ENCODE measurements at places on chromosomes 2 and 18.

DNA sequence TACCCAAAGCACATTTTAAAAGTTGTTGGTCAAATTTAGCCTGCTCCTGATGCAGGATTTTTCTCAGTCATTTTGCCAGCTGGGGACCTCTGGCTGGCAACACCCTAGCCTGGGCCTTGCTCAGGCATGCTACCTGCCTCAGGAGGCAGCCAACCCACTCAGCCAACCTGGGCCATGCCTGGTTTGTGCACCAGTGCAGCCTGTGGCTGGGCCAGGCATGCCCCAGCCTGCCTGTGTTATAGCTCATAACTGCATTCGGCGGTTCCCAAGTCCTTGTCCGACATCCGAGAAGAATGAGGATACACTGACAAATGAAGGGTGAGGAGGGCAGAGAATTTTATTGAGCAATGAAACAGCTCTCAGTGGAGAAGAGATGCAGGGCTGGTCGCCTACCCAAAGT, 608.0 kb downstream of the SUCLG1 start:
- no peak for DNase-seq

- DNase-seq = peak; percentile 31
Measured at GRCh38 chr2:8851811-8852560, 14.6 kb upstream of the KIDINS220 start.

DNA sequence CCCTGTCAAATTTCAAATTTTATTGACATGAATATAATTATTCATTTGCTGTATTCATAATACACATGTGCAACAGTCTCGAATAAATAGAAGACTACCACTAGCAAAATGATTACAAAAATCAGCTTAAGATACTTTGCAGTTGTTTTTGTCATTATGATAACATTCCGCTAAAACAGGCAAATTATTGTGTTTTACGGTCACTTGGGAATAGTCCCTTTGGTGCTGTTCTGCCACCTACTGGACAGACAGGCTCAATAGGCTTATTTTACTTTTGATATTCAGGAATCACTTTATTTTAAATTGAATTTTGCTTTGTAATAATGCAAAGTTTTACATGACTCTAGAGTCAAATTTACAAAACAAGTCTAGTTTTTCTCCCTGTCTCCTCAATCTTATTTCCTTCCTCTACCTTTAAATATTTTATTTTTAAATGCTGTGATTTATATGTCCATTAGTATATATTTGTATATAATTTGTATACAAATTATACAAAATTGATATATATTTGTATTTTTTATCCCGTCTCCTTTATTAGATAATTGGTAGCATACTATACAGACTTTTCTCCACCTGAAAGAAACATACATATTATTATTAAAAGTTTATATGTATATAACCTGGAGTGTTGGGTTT, 456.3 kb downstream of the DLGAP1 start:
- peak; percentile 59 for DNase-seq

DNA sequence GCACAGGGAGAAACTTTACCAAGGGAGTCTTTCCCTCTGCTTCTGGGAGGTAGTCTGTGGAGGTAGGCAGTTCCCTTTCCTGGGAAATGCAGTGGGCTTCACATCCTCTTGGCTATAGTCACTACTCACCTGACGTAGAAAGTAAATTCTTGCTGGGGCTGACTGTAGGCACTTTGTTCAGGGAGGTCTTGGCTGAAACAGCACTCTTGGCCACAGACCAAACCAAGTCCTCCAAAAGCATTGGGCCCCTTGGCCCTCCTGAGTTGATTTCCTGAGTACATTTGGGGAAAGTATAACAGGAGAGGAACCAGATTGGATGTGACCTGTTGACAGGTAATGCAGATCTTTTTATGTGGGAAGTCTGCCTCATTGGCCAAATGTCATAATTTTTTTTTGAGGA, 108.9 kb downstream of the MGAT5 start:
- no peak for DNase-seq

DNA sequence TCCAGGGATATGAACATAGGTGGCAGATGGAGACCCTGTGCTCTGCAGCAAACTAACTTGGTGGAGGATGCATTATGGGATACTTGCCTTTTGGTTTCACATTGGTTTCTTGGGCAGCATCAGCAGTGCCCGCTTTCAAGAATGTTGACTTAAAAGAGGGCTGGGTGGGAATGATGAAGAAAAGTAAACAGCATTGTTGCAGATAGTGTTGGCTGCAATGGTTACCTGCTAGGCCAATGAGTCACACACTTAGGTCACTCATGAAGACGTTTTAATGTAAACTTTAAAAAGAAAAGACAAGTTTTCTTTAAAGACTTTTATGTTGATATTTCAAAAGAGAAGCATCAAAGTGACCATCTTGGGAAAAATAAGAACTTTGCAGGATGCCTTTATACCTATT, 26.1 kb upstream of the FAM237A start:
- no peak for DNase-seq

DNA sequence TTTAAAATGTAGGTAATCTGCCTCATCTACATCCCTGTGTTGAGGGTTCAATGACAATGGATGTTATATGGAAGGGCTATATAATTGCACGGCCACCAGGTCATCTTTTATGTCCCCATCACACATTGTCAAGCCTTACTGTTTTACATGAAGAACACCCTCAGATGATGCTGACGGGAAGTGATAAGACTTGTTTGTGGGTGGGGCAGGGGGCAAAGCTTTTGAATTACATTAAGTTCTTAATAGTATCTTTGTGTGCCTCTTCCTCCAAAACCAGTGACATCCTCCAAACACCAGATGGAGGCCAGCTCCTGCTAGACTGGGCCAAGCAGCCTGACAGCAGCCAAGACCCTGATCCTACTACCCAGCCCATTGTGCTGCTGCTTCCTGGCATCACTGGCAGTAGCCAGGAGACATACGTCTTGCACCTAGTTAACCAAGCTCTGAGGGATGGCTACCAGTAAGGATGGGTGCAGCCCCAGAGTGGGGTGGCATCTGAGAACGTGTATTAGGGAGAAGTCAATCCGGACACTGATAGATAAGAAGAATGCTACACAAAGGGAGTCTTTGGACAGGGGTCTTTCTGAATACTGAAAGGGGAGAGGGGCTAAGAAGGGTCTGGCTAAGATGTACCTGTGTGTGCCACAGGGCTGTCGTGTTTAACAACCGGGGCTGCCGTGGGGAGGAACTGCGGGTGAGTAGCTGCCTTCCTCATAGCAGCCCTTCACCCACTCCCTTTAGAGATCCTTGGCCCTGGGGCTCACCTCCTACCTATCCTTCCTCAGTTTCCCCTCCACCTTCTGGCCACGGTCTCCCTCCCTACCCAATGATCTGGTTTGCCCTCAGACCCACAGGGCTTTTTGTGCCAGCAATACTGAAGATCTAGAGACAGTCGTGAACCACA, 5.3 kb downstream of the ABHD1 start:
- DNase-seq = no peak

DNA sequence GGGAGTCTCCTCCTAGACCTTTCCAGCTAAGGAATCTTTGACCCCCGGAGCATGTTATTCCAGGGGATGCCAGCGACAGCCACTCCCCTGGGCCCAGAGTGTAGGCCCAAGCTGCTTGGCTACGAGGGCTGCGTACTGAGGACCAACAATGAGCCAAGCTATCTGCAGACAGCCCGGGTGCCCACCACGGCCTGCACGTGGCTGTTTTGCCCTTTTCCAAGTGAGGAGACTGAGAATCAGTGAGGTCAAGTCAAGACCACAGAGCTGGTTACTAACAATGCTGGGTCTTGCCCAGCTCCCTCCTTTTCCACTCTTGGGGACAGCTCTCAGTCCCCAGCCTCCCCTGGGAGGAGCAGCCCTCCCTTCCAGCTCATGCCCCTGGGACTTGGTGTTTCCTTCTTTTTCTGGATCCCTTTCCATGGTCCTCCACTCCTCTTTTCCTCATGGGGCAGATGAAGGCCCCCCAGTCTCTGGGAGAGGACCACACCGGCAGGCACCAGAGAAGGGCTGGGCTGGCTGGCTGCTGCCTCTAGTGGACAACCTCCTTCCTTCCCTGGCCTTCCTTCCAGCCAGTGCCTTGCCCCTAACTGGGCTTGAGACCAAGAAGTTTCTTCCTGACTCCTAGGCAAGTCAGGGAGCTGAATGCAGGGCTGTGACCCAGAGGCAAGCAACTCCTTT, 550 bp upstream of the MALL start:
- DNase-seq = peak; percentile 14

GRCh38 chr18:5571666-5572065, 27.9 kb upstream of the EPB41L3 start:
- no peak for DNase-seq

- no peak for DNase-seq
Measured at GRCh38 chr2:153940511-153940910, 68.8 kb downstream of the GALNT13 start.

GRCh38 chr2:20012282-20013125, at the start of gene MATN3:
MATN3 (minus strand) TSS chr2:20012668; CDS start chr2:20012631, 37 bp downstream.
- DNase-seq = peak; percentile 14

- no peak for DNase-seq
Measured at GRCh38 chr2:189527812-189528592, 52.6 kb downstream of the SLC40A1 start.

DNA sequence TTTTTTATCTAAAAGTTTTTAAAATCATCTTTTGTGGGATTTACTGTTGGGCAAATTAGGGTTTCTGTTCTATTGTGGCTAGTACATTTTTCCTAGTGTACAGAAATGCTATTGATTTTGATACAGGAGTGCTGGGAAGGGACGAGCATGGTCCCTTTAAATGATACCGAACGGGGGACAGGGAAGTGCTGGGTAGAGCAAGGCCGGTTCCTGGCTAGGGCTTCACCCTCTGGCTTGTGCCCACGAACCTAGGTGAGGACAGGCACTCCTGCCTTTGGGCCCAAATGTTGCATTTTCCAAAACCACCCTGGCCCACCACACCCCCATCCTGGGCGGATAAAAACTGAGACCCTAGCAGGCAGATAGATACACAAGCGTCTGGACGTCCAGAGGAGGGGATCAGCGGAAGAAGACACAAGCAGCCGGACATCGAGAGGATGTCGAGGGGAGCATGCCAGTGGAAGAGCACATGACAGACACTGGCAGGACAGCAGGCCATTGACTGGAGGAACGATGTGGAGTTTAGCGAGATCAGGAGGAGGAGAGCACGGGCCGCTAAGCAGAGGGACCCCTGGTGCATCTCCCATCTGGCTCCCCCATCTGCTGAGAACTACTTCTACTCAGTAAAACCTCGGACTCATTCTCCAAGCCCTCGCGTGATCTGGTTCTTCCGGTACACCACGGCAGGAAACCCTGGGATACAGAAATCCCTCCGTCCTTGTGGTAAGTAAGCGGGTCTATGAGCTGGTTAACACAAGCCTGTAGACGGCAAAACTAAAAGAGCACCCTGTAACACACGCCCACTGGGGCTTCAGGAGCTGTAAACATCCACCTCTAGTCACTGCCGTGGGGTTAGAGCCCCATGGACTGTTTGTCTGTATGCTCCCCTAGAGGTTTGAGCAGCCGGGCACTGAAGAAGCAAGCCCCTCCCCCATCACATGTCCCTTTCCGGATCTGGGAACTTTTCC, 13.5 kb upstream of the CALCRL start:
- peak; percentile 3 for DNase-seq

GRCh38 chr2:70988726-70989648, 5.7 kb downstream of the TEX261 start:
- no peak for DNase-seq

DNA sequence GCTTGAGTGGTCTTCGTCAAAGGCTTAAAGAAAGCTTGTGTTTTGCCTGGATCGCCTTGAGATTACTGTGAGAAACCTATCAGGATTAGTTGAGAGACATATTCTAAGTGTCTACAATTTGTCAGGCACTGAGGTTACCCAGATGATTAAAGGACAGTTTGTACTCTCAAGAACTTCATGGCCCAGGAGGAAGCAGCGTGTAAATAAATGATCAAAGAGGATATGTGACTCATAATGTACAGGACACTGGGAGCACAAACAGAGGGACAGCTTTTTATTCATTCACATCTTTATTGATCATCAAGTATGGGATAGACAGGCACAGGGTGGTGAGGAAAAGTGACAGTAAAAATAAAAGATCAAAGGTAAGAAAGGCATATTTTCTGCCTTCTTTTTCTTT, 152.6 kb upstream of the FSHR start:
- DNase-seq = no peak

DNA sequence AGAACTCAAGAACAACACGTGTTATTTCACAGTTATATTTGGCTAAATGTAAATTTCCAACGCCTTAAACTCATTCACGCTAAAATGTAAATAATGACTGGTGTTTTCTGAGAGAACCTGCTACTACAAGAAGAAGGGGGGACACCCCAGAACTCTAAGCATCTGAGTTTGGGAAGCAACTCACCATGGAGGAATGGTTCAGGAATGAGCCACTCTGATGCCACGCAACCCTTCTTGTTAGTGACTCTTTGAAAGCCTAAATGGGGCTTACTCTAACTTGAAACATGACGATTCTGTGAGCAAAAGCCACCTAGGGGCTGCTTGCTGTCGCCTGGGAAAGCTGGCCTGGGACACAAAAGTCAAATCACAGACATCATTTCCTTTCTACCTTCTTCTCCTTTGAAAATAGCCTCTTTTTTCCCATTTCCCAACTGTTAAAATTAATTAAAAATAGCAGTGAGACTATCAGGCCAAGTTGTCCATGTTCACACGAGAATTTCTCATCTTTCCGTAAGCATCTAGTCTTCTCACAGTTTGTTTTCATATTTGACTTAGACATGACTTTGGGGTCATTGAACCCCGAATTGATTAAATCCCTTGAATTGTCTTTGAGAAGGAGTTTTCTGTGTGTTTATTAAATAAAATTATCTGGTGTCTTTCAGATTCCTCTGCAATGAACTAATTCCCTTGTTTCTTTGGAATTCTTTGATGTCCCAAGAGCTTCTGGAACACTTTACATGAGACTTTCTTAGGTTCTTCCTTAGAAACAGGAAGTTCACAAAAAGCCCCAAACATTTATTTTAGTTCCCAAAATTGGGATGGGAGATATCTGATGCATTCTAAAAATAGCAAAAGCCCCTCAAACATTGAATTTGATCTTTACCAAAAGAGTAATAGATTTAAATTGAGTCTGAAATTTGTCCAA, 75.5 kb upstream of the CABLES1 start:
- DNase-seq = peak; percentile 36

DNA sequence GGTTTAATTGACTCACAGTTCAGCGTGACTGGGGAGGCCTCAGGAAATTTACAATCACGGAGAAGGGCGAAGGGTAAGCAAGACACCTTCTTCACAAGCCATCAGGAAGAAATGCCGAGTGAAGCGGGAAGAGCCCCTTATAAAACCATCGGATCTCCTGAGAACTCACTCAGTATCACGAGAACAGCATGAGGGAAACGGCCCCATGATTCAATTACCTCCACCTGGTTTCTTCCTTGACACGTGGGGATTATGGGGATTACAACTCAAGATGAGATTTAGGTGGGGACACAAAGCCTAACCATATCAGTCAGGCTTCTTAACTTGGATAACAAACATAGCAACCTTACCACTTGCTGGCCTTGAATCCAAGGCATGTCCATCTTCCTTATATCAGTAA, 289.0 kb upstream of the STON1 start:
- DNase-seq = no peak

- DNase-seq = no peak
Measured at GRCh38 chr2:199136681-199137080, 321.1 kb downstream of the SATB2 start.

DNA sequence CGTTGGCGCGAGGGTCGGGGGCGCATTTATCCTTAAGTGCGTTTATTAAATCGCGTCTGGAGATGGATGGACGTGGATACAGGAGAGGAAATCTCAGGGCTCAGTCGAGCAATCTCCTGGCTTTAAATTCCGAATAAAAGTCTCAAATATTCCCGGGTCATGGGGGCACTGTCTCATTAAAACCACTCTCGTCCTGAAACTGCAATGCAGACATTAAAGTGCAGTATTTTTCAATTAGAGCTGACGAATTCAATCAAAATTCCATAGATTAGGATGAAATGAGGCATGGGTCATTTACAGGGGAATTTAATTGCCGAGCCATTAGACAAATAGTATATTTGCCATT, 10.7 kb upstream of the GBX2 start:
- DNase-seq = no peak

GRCh38 chr18:79790996-79791972, 6.5 kb upstream of the KCNG2 start:
- peak; percentile 78 for DNase-seq

Data from suppressor macrophage (primary cell).